ENCODE measurements at places on chromosomes 2 and 18. TPM values are rescaled to one million over a fixed set of nuclear protein-coding genes. Genes with fewer than 3 reads are reported as not detected.
A peak's percentile ranks its signal among the peaks of the same experiment; 100 is the strongest.

Gene PLEK
- total RNA-seq, result 2.4 TPM

Gene FSHR
- total RNA-seq, result 22.6 TPM

Gene LOXHD1
- 29.6 TPM for total RNA-seq

GRCh38 chr2:152529420-152530115, 187.7 kb downstream of the PRPF40A start:
- DNase-seq, result no peak

DNA sequence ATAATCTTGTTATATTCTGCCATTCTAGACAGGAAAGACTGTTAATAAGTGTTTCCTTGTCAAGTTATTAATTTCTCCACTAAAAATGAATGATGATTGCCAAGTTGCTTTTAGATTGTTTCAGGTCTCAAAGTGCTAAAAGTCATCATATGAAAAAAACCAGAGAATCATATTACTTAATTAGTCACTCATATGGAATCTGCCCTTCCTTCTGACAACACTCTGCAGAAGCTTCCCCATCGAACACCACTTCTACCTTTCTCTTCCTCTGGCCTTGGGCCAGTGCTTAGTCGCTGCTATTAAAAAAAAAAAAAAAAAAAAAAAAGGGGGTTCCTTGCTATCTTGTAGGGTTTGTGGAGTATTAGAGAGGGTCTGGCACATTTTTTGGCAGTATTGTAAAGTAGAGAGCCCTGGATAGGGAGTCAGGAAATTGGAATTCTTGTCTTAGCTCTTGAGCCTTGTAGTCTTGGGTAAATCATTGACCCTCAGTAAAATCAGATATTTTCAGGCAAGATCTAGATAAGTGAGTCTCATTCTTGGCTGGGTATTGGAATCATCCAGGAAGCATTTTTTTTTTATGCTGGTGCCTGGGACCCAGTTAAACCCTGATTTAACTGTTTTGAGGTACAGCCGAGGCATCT, 141.7 kb upstream of the CCDC68 start:
- no peak for DNase-seq

Gene PDE11A
- 2.2 TPM for total RNA-seq

Gene SETBP1
- 34.7 TPM for total RNA-seq

GRCh38 chr18:63113899-63114565, 205.5 kb downstream of the BCL2 start:
- DNase-seq, result no peak

GRCh38 chr18:22539051-22539765, 121.5 kb upstream of the CTAGE1 start:
- DNase-seq, result peak; percentile 57

GRCh38 chr2:237501892-237502513, 15.0 kb downstream of the MLPH start:
- no peak for DNase-seq

Gene MRO
- 134 TPM for total RNA-seq

- no peak for DNase-seq
Observed at GRCh38 chr2:108949316-108950239, 39.4 kb downstream of the EDAR start.

DNA sequence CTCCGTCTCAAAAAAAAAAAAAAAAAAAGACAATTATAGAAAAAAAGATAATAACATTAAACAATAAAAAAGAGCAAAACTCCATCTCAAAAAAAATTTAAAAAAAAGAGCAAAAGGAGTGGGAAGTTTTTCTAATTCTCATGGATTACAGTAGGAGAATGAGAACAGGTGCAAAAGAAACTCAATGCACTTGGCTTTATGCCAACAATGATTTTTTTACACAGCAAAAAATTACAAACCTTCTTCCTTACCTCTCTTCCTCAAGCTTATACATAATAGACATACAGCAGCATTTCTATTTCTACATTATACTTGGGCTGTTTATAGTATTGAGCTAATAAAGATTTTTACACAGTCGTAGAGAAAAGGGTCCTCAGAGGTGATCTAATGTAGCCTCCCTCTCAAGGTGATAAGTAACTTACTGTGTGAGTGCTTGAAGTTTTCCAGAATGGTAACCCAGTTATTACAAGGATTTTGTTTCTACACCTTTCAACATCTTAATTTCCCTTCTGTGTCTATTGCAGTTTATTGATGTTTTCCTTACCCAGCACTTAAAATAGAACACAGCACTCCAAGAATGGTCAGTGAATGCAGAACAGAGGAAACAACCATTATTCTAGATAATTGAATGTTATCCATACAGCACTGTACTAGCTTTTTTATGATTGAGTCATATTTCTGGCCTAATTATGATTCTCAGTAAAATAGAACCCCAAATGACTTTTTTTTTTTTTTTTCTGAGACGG, 34.9 kb upstream of the RNF138 start:
- no peak for DNase-seq

DNA sequence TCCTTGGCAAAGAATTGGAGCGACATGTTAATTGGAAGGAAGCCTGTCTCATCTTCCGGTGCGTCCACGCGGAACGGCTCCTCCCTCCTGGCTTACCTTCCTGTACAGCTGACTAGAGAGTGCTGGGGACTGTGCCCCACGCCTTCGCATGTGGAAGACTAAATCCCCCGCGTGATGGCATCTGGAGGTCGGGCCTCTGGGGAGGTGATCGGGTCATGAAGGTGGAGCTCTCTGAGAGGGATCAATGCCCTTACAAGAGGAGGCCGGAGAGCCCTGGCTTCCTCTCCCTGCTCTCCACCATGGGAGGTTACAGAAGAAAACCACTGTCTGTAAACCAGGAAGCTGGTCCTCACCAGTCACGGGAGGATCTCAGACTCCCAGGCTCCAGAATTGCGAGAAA, 104.1 kb upstream of the OTOS start:
- no peak for DNase-seq

- DNase-seq, result peak; percentile 51
Observed at GRCh38 chr2:239294571-239295054, 106.2 kb downstream of the HDAC4 start.

GRCh38 chr2:156909983-156910382, 347.5 kb upstream of the GALNT5 start:
- no peak for DNase-seq

DNA sequence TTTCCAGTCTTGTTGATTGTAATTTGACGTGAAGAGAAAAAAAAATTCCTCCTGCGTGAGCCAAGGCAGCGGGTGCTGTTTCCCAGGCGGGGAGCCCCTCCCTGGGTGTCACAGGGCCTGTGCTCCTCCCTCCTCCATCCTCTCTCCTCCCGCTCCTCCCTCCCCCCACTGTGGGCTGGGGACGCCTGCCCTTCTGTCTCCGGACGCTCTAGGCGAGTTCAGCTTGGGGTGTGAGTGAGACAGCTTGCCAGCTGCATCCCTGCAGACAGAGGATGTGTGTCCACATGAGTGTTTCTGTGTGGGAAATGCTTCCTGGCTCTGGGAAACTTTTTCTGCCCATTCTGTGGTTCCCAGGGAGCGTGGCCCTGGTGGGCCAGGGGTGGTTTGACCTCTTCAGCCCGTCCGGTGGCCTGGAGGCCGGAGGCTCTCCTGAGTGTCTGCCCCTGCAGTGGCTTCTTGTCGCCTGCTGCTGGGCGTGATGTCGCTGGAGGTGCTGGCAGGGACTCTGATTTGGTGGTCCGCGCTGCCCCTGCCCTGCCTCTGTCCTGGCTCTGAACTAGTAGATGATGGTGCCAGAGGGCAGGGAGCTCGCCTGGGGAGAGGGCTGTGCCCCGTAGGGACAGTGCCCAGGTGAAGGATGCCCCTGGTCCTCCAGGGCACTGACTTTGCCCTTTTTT, 96.4 kb downstream of the USP40 start:
- DNase-seq, result peak; percentile 53
